ENCODE measurements at places on chromosomes 2 and 18.

DNA sequence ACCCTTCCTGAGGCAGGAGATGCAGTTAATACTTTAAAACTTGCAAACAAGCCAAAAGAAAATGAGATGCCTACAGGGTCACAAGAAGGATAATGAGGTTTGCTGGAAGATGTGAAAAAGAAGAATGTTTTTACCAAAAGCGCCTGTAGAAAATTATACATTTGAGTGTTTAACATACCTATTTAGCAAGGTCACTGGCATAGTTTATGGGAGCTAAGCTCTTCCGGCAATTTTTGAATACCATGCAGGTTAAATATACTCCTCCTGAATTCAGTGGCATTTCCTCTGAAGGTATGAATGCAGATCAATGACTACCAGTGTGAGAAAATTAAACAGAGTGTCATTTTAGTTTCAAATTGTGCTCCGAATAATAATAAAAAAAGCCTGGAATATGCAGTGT lies 21.2 kb upstream of the MAP3K20 start:
- no peak for DNase-seq
- no peaks in the 10 kb centered on the region for H3K36me3 ChIP-seq
- H3K4me1 ChIP-seq = peaks cover 8% of the 10 kb centered on the region
- H3K4me3 ChIP-seq = no peak overlapping the region
- H3K27me3 ChIP-seq = peaks cover 7% of the 10 kb centered on the region
- no peak overlapping the region for H3K27ac ChIP-seq

GRCh38 chr2:182117196-182117595 lies 131.5 kb downstream of the PPP1R1C start:
- no peak overlapping the region for H3K27ac ChIP-seq
- DNase-seq = no peak
- no peak overlapping the region for H3K4me3 ChIP-seq
- H3K36me3 ChIP-seq = no peaks in the 10 kb centered on the region

DNA sequence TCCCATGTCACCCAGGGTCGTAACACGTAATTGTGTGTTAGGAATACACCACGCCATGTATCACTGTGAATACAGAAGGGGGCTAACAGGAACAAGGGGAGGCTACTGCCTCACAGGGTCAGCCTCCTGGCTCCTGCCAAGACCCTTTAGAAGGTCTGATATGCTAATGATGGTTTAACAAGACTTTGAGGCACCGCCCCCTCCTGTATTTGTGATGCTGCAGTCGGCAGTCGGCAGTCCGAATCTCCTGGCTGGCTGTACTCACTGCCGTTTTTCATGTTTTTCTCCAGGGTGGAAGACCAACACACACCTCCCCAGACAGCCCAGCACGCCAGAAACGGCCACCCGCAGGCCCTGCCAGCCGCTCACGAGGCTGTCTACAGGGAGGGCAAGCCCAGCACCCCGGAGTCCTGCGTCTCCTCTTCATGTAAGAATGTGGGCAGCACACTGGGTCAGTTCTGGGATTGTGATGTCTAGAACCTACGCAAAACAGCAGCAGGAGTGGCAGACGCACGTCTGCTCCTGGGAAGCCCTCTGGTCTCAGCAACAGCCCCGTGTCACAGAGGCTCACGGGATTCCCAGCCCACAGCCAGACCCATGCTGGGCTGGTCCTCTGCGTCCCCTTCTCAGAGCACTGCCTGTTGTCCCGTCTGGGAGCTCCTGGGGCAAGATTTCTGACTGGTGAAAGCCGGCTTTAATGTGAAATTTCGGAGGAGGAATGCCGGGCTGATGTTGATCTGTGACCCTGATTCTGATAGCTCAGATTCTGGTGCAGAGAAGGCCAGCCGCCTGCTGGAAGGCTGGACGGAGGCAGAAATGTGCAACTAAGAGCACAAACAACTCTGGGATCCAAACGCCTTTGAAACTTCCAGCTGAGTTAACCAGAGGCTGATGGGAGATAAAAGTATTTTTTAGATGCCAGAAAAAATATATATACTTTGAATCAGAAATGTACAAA lies 39.7 kb upstream of the B3GNT7 start:
- no peak for DNase-seq
- H3K27ac ChIP-seq = no peak overlapping the region
- H3K4me3 ChIP-seq = no peak overlapping the region
- no peaks in the 10 kb centered on the region for H3K36me3 ChIP-seq

DNA sequence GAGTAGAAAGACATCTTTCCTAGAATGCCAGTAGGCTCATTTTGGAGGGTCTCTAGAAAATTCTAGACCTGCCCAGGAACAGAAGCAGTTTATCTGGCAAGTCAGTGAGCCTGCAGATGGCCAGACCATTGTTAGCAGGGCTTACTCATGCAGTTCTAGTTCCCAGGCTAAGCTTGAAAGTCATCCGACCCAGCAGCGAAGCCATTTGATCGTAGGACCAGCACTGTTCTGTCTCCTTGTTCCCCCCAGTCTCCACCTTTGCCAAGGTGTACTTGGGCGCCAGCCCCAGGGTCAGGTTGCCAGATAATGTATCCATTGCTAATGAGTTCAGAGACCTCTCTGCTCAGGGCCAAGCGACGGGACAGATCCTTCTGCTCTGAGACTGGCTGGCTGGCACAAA lies 70.1 kb downstream of the EPAS1 start:
- H3K4me1 ChIP-seq = peaks cover 19% of the 10 kb centered on the region
- H3K4me3 ChIP-seq = no peak overlapping the region
- H3K27ac ChIP-seq = no peak overlapping the region
- no peak for DNase-seq
- no peaks in the 10 kb centered on the region for H3K27me3 ChIP-seq
- no peaks in the 10 kb centered on the region for H3K36me3 ChIP-seq

DNA sequence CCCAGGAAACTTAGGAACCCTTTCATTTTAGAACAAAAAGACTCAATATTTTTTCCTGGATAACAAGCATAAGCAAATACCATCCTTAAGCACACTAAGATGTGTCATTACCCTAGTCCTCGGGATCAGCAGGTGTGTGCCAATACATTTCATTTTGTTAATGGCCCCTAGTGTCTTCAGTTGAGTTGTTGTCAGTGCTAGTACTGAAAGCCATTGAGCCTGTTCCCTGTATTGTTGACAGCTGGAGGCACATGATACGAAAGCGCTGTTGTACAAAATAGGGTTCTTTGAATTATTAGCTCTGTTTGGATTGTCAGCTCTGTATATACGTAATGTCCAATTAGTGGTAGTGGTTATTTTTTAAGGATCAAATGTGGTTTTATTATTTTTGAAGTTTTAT lies 29.5 kb downstream of the VAPA start:
- H3K27me3 ChIP-seq = no peaks in the 10 kb centered on the region
- peaks cover 57% of the 10 kb centered on the region for H3K36me3 ChIP-seq

DNA sequence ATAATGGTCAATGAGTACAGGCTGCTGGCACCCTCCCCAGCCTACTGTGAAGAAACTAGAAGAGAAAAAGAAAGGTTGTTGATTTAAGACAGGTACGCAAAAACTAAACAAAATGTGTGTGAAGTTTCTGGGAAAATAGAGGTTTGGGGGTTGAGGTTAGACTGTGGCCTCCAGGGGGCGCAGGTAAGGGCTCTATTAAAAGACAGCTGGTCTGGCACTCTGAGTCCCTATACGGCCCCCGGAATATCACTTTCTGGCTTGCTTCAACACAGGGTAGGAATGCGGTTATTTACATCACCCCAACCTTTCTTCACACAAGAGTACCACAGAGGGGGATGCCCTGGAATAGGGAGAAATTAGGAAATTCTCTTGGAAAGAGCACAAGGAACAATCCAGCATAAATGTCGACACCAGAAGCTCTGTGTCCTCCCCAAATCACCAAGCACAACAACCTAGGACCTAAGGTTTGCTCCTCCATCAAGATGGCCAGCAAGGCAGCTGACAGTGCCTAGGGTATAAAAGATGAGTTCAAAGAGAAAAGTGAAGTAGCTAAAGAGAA lies 480.8 kb upstream of the KLHL29 start:
- no peak for DNase-seq
- H3K27ac ChIP-seq = no peak overlapping the region
- H3K4me3 ChIP-seq = no peak overlapping the region
- H3K27me3 ChIP-seq = peaks cover 2% of the 10 kb centered on the region
- no peaks in the 10 kb centered on the region for H3K36me3 ChIP-seq
- no peaks in the 10 kb centered on the region for H3K4me1 ChIP-seq

DNA sequence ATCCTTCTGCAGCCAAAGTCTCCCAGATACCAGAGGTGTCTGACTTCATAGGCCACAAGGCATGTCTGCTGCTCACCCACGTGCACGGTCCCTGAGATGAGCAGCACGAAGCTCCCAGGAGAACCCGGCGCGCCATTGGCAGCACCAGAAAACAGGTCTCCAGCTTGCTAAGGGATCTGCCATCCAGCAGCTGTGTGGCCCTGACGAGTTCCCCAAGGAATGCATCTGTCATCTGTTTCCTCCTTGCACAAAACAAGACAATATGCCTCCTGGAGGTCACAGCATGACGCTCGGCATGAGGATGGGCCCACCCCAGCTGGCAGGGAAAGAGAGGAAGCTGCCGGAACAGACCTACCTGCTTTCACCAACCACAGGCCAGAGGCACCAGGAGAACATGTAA lies 29.2 kb downstream of the HS6ST1 start:
- no peaks in the 10 kb centered on the region for H3K27me3 ChIP-seq
- no peak for DNase-seq
- no peak overlapping the region for H3K4me3 ChIP-seq
- H3K27ac ChIP-seq = no peak overlapping the region

GRCh38 chr2:196294516-196294909 lies 123.1 kb upstream of the STK17B start:
- H3K36me3 ChIP-seq = no peaks in the 10 kb centered on the region
- peaks cover 34% of the 10 kb centered on the region for H3K4me1 ChIP-seq
- no peak for DNase-seq
- H3K27me3 ChIP-seq = no peaks in the 10 kb centered on the region
- no peak overlapping the region for H3K27ac ChIP-seq
